ENCODE measurements at places on chromosomes 11 and 22.

DNA sequence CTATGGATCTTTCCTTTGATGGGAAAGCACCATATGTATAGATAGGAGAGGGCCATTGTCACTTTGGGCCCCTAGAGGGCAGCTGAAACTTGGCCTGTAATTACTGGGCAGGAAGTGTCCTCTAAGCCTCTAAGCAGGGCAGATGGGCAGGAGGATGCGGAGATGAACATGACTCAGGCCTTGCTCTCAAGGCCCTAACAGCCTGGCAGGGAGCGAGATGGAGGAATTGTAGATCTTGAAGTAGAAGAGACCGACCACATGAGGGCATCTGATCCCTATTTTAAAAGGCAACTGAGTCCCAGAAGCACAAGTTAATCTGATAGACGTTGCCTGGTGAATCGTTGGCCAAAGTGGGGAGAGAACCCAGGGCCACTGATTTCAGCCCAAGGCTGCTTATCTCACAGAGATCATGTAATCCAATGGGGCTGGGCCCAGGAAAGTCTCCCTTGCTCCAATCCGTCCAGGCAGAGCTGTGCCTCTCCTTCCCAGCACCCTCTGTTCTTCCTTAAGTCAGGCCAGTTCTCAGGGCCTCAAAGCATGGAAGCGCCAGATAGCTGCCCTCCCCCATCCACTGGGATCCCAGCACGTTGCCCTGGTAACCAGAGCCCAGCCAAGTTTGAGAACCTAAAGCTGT is 2.5 kb upstream of the SEPTIN3 start:
- peak; percentile 58 for DNase-seq

DNA sequence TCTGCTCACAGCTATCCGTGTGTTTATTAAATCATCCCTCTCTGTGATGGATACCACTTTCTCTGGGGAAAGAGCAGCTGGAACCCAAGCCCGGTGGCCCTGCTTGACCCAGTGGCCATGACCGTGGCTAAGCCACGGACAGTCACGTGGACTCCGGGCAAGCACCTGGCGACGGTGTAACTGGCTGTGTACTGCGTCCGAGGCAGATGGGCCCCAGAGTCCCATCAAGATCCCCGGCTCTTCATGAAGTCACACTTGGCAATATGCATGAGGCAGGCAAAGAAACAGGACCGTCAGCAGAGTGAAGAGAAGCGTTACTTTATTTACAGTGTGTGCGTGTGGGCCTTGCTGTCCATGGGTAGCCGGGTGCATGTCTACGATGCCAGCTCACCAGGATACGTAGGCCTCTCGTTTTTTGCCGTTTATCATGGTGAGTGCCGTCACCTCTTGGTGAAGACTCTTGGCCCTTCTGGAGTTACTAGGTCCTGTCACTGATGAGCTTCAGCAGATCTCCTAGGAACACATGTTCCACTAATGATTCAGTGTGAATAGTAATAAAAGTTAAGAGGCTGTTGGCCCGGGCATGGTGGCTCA is 366.3 kb downstream of the TBC1D22A start:
- no peak for DNase-seq

DNA sequence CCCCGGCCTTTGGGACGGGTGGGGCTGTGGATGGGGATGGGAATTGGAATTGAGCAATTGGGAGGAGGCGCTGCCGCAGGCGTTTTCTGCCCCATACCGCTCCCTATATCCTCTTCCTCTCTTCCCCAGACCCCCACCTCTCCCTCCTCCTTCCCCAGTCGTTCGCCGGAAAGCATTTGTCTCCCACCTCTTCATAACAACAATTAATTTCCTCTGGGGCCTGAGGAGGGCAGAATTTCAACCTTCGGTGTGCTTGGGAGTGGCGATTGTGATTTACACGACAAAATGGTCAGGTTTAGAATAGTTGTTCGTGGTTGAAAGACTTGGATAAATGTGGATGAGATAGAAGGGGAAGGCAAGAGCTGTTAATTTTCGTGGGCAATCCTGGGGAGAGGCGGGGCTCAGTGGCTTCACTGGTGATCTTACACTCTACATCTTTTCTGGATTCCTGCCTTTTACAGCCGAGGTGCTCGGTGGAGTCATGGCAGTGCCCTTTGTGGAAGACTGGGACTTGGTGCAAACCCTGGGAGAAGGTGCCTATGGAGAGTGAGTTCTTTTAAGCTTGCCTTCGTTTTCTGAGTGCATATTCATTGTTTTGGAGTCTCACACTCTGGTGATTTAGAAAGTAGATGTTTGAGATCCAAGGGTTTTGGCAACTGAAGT is 1.5 kb downstream of the CHEK1 start:
- no peak for DNase-seq

- no peak for DNase-seq
Observed at GRCh38 chr11:808427-809286, 1.1 kb upstream of the RPLP2 start.

GRCh38 chr11:102116453-102117205 is 6.4 kb downstream of the YAP1 start:
- DNase-seq: no peak

DNA sequence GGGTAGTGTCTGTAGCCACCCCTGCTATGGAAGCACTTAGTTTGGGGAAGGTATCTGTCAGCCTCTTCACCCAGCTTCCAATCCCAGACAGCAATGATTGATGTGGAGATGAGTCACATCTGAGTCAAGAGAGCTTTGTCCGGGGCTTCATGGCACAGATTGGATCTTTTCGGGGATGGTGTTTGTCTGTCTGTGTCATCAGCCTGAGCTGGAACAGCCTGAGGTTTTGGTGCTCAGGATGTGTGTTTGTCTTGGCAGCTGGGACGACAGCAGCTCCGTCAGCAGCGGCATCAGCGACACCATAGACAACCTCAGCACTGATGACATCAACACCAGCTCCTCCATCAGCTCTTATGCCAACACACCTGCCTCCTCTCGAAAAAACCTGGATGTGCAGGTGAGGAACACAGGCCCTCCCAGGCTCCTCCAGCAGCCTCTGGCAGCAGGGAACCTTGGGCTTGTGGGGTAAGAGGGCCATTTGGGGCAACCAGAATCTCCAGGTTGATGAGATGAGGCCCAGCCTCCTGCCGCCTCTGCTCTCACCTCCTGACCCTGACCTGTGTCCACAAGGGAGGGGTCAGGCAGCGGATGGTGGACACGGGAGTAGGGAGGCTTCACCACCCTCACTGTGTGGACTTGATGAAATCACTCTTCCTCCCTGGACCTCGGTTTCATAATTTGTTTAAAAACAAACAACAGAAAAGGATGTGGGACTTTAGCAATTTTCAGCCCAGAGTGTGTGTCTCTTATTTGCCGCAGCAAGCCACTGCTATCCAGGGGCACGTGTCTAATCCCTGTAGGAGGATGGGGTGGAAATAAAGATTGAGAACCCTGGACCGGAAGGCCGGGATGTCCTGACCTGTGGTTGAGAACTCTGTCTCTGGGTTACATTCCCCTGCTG is 124.3 kb downstream of the DBX1 start:
- no peak for DNase-seq

DNA sequence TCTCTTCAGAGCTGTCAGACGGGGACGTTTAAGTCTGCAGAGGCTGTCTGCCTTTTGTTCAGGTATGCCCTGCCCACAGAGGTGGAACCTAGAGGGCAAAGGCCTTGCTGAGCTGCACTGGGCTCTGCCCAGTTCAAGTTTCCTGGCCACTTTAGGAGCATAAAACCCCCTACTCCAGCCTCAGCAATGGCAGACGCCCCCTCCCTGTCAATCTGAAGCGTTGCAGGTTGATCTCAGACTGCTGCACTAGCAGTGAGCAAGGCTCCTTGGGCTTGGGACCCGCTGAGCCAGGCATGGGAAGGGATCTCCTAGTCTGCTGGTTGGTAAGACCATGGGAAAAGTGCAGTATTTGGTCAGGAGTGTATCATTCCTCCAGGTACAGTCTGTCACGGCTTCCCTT is 66.6 kb upstream of the TP53I11 start:
- DNase-seq: no peak

GRCh38 chr11:107732689-107733051 is 20.8 kb upstream of the SLN start:
- DNase-seq: no peak

DNA sequence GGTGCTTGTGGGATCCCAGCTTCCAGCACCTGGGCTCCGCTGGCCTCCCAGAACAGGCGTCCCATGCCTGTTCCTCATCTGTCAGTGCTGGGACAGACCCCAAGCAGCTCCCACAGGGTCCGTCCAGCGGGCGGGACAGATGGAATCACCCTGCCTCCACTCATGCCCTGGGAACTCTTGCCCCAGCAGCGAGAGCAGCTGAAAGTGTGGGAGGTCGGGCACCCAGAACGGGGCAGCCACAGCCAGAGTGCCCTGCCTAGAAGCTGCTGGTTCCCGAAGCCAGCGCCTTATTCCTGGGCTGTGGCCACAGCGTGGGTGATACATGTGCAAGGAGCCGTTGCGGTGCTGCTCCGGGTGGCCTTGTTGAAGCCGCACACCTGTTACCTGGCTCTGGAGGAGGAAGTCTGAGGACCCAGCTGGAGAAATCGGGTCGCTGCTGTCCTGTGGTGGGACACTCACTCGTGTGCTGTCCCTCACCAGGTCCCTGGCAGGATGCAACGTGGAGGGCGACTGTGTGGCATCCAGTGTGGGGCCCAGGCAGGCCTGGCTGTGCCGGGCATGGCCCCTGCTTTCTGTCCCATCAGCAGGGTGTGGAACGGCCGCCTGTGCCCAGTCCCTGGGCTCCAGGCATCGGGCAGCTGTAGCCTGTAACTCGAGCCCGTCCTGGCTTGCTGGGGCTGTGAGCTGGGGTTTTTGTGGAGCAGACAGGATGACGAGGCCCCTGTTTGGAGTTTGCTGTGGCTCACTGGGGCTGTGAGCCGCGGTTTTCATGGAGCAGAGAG is 16.2 kb downstream of the GRAMD4 start:
- DNase-seq: no peak

DNA sequence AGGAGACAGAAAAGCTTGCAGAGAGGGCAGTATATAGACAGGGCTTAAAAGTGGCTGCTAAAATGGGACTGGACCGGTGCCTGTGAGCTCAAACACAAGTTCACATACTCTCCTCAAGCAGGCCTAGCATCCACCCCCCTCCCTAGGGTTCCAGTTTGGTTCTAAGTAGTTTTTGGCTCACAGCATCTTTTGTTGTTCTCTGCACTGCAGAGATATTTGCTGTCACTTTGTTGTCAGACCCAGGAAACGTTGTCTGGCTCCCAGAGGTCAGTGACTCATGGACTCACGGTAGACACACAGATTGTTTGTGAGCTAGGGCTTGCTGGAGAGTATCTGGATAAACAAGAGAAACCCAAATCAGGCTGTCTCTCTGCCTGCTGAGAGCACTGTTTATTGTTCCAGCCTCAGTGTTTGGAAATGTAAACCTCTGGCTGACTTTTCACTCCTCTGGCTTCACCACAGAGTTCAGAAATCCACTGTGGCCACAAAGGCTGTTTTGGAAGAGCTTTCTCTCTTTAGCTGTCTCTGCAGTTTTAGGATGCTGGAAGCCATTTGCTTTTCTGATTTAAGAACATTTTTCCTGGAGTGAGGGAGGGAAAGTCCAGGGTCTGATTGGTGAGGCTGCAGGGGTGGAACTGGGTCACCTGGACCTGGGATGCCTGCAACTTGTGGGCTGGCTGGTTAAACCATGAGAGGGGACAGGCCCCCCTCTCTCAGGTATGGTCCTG is 303.7 kb upstream of the PLET1 start:
- no peak for DNase-seq

DNA sequence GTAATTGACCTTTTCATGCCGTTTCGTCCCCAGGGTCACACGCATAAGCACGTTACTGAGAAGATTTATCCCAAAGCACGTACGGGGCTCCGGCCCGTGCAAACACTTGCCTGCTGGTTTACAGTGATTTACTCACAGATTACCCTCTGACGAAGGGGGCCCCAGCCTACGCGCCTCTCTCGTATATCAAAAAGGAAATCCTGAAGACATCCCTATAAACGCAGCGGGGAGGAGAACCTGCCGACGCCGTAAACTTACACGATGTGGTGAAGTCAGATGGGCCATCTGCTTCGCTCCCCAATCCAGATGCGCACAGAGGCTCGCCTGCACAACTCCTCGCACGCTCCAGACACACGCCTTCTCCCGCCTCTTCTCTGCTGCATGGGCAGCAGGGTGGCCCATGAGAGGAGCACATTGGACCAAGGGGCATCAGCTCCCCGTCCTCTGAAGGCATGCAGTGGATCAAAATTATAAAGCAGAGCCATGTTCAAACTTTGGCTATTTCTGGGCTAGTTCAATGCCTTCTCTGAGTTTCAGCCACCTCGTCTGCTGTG is 123.6 kb downstream of the MN1 start:
- DNase-seq: no peak

- DNase-seq: no peak
Observed at GRCh38 chr22:38935023-38935422, 22.4 kb upstream of the APOBEC3A start.

DNA sequence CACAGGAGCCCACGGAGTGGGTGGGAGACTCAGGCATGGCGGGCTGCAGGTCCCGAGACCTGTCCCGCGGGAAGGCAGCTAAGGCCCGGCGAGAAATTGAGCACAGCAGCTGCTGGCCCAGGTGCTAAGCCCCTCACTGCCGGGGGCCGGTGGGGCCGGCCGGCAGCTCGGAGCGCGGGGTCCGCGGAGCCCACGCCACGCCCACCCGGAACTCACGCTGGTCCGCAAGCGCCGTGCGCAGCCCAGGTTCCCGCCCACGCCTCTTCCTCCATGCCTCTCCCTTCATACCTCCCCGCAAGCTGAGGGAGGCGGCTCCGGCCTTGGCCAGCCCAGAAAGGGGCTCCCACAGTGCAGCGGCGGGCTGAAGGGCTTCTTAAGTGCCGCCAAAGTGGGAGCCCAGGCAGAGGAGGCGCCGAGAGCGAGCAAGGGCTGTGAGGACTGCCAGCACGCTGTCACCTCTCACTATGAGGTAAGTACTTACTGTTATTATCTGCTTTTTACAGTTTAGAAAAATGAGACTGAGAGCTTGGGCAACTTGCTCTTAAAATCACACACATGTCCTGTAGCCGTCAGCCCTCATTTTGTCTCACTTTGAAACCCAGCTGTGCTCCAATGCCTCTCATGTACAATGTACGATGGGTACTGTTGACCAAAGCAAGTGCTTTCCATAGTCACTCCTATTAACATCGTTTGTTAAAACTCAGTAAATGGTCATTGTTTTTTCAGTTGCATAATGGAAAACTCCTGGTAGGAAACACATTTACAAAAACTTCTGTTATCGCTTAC is 12.2 kb upstream of the OR10D3 start:
- DNase-seq: no peak

GRCh38 chr22:38944653-38945052 is 12.8 kb upstream of the APOBEC3A start:
- DNase-seq: no peak

- no peak for DNase-seq
Observed at GRCh38 chr22:25080855-25081254, 118.8 kb upstream of the CRYBB3 start.

All from dorsolateral prefrontal cortex (tissue), 122 donors.